Aorta (tissue), 5 donors: ENCODE measurements at places on chromosomes 4 and X. TPM values are rescaled to one million over a fixed set of nuclear protein-coding genes. Genes with fewer than 3 reads are reported as not detected.

NUDT11 gene
- total RNA-seq: 2.1 TPM

DNA sequence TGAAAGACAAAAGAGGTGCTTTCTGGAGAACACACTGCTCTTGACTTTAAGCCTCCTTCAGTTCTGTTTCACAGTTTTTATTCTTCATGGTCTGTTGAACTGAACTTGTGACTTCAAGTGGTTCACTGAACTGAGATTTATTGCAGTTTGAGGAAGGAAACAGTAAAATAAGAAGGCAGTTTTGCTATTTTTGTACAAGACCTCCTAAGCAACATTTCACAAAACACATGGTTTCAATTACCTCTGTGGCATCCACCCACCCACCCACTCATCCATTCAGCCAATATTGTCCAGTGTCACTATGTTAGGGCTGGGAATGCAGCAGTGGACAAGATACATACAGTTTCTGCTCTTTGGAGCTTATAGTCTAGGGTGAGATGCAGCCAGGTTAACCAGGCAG is 131.3 kb downstream of the IL1RAPL2 start:
- no peak overlapping the region for H3K4me3 ChIP-seq
- H3K27ac ChIP-seq: no peak overlapping the region
- no peaks in the 10 kb centered on the region for H3K27me3 ChIP-seq
- no peaks in the 10 kb centered on the region for H3K36me3 ChIP-seq

STK26 gene
- 6.5 TPM for total RNA-seq

GRCh38 chr4:18751083-18751482 is 729.5 kb upstream of the LCORL start:
- no peaks in the 10 kb centered on the region for H3K27me3 ChIP-seq
- no peak overlapping the region for H3K4me3 ChIP-seq
- H3K4me1 ChIP-seq: no peaks in the 10 kb centered on the region
- no peak overlapping the region for H3K27ac ChIP-seq

GRCh38 chr4:119593698-119594097 is 34.9 kb downstream of the PDE5A start:
- H3K27me3 ChIP-seq: no peaks in the 10 kb centered on the region
- H3K36me3 ChIP-seq: peaks cover 3% of the 10 kb centered on the region
- no peak overlapping the region for H3K4me3 ChIP-seq
- H3K27ac ChIP-seq: no peak overlapping the region
- no peak for DNase-seq

DNA sequence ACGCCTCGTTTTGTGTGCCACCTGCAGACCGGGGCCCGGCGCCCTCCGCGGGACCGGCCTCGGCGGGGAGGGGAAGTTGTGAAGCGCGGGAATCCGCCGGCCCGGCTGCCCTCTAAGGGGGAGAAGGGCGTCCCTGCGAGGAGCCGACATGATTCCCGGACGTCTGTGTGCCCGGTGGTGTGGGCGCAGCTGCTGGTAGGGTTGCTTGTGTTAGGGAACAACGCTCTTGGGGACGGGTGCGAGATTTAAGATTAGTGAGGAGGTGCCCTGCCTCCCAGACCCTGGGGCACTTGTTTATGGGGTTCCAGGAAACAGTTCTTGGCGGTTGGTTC is 627 bp downstream of the CDKN2AIP start:
- peaks cover 7% of the 10 kb centered on the region for H3K36me3 ChIP-seq
- peak; percentile 65 for DNase-seq
- no peak overlapping the region for H3K27ac ChIP-seq

GRCh38 chr4:111501946-111502345 is 643.3 kb upstream of the FAM241A start:
- H3K4me3 ChIP-seq: no peak overlapping the region
- H3K4me1 ChIP-seq: no peaks in the 10 kb centered on the region
- DNase-seq: no peak
- H3K36me3 ChIP-seq: no peaks in the 10 kb centered on the region
- H3K27me3 ChIP-seq: no peaks in the 10 kb centered on the region

DNA sequence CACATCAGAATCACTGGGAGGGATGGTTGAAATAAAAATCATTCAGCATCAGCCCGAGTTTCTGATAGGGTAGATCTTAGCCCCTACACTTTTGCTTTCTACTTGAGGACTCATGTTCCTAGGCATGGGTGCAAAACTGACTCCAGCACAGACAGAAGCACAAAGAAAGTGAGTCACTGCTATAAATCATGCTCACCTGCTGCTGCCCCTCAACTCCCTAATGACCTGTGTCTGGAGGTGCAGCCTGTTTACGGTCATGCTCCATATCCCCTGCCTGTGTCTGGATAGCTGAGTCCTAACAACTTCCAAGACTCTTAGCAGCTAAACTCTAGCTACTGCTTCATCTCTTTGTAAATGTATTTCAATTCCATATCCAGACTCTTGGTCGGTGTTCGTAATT is 57.8 kb downstream of the ADGRA3 start:
- no peak overlapping the region for H3K27ac ChIP-seq
- H3K27me3 ChIP-seq: no peaks in the 10 kb centered on the region
- no peak for DNase-seq

DNA sequence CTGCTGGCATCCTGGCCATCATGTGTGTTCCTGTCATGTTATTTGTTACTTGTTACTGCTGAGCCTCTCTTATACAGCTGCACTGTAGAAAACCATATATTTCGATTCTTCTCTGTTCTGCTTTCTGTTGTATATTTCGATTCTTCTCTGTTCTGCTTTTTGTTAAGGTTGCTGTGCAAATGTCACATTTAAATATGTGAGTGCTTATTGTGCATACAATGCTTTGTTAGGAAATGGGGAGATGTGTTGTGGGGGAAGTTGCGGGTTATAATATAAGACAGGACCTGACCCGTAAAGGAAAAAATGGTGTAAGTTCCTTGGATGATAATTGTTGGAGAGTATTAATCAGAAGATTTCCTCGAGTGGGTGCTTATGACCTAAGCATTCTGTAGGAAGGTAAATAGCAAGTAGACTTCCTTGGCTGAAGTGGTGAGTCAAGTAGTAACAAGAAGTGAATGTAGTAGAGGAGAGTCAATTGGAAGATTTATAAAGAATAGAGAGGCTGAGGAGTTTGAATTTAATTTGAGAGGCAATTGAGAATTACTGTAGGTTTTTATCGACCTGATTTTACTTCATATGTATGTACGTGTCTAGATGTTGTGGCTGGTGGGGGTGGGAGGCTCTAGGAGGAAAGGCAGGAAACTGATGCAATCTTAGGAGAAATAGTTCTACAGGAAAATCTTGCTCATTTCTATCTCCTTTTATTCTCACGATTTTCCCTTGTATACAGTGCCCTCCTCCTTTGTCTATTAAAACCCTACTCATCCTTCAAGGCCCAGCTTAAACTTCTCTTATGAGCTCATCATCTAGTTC is 8.5 kb downstream of the OGT start:
- no peaks in the 10 kb centered on the region for H3K27me3 ChIP-seq
- DNase-seq: no peak
- H3K4me3 ChIP-seq: no peak overlapping the region

GJB1 gene
- total RNA-seq: not detected

DNA sequence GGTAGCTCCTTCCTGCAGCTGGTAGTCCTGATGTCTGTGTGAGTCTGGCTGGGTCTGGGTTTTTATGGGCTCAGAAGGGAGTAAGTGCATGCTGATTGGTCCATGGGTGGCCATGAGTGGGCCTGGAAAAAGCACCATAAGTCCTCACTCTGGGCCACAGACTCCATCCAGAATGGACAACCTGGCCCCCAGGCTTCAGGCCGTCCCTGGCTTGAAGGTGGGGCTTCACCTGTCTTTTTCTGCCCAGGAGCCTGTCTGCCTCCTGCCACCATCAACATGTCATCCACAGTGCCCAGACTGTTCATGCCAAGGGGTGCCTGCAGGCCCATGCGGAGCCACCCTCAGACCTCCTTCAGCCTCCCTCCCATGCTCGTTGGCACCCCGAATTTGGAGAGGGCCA is 620.0 kb downstream of the RAPGEF2 start:
- no peaks in the 10 kb centered on the region for H3K4me1 ChIP-seq
- H3K36me3 ChIP-seq: no peaks in the 10 kb centered on the region
- DNase-seq: no peak
- H3K4me3 ChIP-seq: no peak overlapping the region

COL4A6 gene
- 7.2 TPM for total RNA-seq

DNA sequence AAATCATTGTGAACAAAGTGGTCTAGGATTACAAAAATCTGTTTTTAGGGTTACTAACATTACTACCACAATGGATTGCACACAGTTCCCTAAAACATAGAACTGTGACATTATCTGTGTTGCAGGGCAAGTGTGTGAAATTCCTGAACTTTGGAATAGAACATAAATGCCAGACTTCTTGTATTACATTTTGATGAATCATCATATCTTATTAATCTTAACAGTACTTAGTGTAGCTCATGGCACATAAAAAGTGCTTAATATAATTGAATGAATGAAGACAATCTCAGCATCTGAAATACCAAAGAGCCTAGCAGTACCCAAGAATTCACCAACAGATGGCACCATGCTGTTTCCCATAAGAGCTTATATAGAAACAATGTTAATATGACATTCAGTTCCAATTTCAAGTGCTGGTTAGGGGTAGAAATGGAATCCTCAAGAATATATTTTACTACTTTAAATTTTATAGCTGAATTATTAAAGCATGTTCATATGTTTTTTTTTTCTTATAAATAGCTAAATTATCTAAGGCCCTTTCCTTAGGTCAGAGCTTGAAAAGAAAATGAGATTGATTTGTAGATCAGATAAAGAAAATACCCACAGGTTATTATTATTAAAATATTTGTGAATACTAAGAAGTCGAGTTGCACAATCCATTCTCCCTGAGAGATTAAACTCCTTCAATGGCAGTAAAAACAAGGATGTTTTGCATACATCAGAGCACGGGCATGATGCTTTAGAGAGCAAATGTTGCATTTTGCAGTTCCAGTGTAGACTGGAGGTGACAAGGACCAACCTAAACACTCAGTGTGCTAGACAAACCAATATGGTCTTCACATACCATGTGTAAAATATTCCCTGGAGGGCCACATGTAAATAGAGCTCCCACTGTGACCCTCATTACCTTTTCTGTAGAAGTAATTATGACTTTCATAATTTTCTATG is 25.7 kb upstream of the SHISA3 start:
- no peaks in the 10 kb centered on the region for H3K27me3 ChIP-seq
- no peak overlapping the region for H3K4me3 ChIP-seq
- H3K27ac ChIP-seq: no peak overlapping the region
- no peaks in the 10 kb centered on the region for H3K4me1 ChIP-seq
- no peaks in the 10 kb centered on the region for H3K36me3 ChIP-seq

- no peaks in the 10 kb centered on the region for H3K27me3 ChIP-seq
- no peak overlapping the region for H3K4me3 ChIP-seq
- no peaks in the 10 kb centered on the region for H3K4me1 ChIP-seq
These were observed 215.7 kb upstream of the NEIL3 start for GRCh38 chr4:177093964-177094363.

- H3K27me3 ChIP-seq: no peaks in the 10 kb centered on the region
- H3K36me3 ChIP-seq: no peaks in the 10 kb centered on the region
- no peak overlapping the region for H3K27ac ChIP-seq
- H3K4me3 ChIP-seq: no peak overlapping the region
- no peaks in the 10 kb centered on the region for H3K4me1 ChIP-seq
These were observed 5.4 kb upstream of the MMRN1 start for GRCh38 chr4:89889289-89889688.

DNA sequence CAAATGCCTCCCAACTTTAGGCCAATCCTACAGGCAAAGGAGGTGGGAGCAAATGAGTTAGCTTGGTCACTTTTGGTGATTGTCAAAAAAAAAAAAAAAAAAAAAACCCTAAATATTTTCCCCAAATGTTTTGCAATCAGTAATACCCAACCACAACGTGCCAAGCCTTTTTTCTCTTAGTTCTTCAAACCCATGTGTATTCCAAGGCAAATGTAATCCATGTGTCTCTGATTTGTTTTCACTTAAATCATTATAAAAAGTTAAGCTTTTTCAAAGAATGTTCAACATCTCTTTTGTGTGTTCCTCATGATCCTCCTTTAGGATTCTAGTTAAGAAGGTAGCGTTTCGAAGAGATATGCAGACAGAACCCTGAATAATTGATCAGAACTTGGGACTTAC is 328.4 kb downstream of the PAPSS1 start:
- no peaks in the 10 kb centered on the region for H3K27me3 ChIP-seq
- no peak for DNase-seq
- no peaks in the 10 kb centered on the region for H3K36me3 ChIP-seq
- no peak overlapping the region for H3K4me3 ChIP-seq

SRPX2 gene
- total RNA-seq: 36.8 TPM

- H3K27me3 ChIP-seq: no peaks in the 10 kb centered on the region
- H3K27ac ChIP-seq: no peak overlapping the region
- DNase-seq: no peak
- H3K4me3 ChIP-seq: no peak overlapping the region
- H3K36me3 ChIP-seq: no peaks in the 10 kb centered on the region
These were observed 16.4 kb upstream of the DCAF8L1 start for GRCh38 chrX:27997622-27998021.

DNA sequence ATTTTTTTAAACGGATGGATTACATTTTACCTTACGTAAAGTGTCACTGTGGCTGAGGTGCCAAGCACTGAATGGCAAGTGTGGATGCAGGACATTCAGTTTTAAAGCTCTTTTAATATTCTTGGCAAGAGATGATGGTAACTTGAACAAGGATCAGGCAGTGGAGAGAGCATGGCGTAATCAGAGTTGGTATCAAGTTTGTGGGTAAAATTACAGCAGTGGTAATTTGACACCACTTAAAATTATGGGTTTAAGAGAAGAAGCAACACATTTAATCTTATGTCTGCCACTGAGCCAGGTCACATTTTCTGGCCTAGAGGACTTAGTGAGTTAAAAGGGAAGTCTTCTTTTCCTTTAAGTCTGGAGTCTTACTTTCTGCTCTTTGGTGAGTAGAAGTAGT is 100.5 kb downstream of the NAA11 start:
- no peaks in the 10 kb centered on the region for H3K36me3 ChIP-seq
- H3K27me3 ChIP-seq: no peaks in the 10 kb centered on the region
- no peak overlapping the region for H3K4me3 ChIP-seq
- DNase-seq: no peak
- H3K4me1 ChIP-seq: no peaks in the 10 kb centered on the region
- H3K27ac ChIP-seq: no peak overlapping the region

SSX4B gene
- total RNA-seq: not detected

SLC6A14 gene
- not detected for total RNA-seq

DNA sequence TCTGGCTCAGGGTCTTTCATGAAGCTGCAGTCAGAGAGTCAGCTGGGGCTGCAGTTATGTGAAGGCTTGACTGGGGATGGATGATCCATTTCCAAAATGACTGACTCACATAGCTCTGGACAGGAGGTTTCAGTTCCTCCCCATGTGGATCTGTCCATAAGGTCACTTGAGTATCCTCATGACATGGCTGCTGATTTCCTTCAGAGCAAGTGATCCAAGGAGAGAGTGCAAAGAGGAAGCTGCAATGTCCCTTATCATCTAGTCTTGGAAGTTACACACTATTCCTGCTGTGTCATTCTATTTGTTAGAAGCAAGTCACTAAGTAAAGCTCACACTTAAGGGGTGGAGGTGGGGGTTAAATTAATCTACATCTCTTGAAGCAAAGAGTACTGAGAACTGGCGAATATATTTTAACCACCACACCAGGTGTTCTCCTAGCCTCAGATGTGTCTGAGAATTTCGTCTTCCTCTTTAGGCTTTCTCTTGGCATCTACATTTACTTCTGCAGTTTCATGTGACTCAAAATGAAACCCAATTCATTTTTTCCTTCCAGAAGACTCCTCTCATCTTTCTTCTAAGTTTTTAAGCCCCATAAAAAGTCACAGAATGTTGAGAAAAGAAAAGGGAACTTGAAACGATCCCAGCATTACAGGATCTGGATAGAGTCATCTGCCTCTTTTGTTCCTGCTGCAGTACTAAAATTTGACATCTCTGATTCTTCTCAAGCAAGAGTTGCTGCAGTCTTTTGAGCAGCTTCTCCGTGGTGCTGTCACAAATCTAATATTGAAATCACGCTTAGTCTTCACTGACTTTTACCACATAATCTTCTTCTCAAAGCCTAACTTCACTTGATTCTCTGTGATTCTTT is 3.8 kb upstream of the GRPR start:
- no peaks in the 10 kb centered on the region for H3K4me1 ChIP-seq
- no peaks in the 10 kb centered on the region for H3K36me3 ChIP-seq
- H3K4me3 ChIP-seq: no peak overlapping the region
- no peak for DNase-seq
- H3K27ac ChIP-seq: no peak overlapping the region
